ENCODE measurements at places on chromosomes 3 and 15.
A peak's percentile ranks its signal among the peaks of the same experiment; 100 is the strongest.

- no peak for DNase-seq
These were observed 39.8 kb downstream of the CHDH start for GRCh38 chr3:53806182-53807116.

- no peak for DNase-seq
These were observed 181.7 kb downstream of the TPRG1 start for GRCh38 chr3:189353318-189353965.

DNA sequence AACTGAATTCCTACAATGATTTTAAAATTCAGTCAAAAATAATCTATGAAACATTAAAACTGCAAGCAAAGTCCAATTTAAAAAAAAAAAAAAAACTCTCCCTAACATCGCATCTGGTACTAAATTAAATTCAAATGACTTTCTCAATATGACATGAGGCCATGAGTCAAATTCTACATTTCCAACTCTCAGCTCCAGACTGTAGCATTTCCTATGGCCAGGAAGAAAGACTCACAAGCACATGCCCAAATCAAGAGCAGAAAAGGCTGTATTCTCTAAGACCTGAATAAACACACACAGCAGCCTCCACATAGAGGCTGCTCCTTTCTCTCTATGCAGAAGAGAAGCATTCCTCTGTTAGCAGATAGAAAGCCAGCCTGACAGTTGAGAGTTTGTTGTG lies 729.2 kb downstream of the ROBO1 start:
- no peak for DNase-seq

- no peak for DNase-seq
These were observed 290.2 kb upstream of the KCNMB2 start for GRCh38 chr3:178246004-178246403.

DNA sequence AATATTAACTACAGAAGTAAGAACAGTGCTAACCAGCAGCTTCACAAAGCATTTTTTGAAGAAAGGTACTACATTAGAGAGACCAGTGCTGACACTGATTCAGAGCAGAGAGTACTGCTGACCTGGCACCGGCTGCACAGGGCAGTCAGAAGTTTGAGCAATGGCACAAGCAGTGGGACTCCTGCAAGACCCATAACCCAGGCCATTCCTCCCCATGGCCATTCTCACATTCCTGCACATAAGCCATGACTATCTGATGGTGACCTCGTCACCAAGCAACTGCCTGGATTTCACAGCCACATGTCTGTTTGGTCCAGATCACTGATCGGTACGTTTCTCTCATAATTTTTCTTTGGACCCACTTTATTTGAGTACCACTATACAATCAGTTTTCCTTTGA lies 88.7 kb downstream of the GPR156 start:
- DNase-seq, result no peak

DNA sequence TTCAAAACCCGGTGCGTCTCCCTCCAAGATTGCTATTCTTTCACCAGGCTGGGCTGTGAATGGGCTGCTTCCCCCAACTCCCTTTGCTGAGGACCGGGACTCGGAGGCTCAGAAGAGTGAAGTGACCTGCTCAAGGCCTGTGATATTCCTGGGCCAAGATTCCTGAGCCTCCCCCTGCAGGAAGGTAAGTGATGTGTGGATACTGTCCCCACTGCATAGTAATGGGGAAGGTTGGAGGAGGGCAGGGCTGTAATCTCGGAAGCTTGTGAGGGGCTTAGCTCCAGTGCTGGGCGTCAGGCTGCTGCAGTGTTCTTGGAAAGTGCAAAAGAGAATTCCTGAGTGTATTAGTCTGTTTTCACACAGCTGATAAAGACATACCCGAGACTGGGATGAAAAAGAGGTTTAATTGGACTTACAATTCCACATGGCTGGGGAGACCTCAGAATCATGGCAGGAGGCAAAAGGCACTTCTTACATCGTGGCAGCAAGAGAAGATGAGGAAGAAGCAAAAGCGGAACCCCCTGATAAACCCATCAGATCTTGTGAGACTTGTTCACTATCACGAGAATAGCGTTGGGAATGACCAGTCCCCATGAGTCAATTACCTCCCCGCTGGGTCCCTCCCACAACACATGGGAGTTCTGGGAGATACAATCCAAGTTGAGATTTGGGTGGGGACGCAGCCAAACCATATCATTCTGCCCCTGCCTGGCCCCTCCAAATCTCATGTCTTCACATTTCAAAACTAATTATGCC lies 67.6 kb downstream of the EFCAB12 start:
- no peak for DNase-seq

DNA sequence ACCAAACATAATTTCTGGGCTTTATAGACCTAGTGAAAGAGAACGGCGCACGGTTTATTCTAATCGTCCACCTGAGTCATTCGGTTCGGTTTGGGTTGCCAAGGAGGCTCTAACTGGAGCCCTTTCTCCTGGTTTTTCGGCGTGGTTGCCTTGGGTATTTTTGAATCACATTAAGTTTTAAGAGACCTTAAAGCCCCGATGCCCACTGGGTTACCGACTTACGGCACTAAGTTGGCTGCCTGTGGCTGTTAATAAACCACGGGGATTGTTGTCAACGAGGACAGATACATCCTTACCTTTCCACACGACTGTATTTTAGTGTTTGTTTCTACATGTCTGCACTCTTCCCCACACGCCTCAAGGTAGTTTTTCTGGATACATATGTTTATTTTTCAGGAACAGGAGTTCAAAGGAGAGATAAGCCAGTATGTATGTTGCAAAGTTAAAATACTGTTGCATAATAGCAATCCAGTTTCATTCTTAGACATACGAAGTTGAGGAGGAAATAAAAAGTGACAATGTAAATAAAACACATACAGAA lies 1.2 kb upstream of the ANP32A start:
- no peak for DNase-seq

DNA sequence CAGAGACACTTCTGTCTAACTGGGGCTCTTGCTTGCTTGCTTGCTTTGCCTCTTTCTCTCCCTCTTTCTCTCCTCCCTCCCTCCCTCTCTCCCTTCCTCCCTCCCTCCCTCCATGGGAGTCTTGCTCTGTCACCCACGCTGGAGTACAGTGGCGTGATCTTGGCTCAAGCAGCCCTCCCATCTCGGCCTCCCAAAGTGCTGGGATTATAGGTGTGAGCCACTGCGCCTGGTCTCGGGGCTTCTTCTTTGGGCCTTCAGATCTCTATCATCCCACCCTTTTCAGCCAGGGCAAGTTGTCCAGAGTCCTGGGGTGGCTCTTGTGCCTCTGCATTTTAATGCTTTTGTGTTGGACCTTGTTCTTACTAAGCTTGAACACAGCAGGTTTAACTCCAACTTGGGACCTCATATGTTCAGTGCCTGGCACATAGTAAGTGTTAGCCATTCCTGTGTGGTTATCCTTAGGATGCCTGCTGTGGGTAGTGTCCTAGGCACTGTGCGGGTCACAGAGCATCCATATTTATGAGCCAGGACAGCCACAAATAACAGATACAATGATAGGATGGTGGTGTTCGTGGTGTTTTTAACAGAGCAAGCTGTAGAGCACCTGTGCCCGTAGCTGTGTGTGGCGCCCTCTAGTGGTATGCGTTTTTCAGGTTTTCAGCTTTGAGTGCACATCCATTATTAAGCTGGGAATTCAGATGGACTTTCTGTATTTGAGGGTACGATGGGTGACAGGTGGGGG lies 75.1 kb downstream of the CCK start:
- peak; percentile 19 for DNase-seq

GRCh38 chr3:128783774-128784173 lies 57.8 kb downstream of the RAB7A start:
- no peak for DNase-seq

DNA sequence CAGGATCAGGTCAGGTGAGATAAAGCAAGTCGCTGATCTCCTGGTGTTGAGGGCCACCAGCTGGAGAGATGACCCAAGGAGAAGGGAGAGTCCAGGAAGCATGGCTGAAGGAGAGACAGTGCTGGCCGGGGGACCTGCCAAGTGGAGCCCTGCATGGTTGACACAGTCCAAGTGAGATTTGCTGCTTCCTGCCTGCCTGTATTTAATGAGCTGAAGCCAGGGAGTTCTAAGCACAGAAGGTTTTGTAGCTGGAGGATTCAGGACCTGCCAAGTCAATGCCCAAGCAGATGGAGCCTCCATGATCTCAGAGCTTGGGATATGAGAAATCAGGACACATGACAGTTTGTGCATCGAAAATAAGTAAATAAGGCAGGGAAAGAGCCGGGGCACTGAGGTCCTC lies 125.6 kb downstream of the SRGAP3 start:
- DNase-seq, result no peak

DNA sequence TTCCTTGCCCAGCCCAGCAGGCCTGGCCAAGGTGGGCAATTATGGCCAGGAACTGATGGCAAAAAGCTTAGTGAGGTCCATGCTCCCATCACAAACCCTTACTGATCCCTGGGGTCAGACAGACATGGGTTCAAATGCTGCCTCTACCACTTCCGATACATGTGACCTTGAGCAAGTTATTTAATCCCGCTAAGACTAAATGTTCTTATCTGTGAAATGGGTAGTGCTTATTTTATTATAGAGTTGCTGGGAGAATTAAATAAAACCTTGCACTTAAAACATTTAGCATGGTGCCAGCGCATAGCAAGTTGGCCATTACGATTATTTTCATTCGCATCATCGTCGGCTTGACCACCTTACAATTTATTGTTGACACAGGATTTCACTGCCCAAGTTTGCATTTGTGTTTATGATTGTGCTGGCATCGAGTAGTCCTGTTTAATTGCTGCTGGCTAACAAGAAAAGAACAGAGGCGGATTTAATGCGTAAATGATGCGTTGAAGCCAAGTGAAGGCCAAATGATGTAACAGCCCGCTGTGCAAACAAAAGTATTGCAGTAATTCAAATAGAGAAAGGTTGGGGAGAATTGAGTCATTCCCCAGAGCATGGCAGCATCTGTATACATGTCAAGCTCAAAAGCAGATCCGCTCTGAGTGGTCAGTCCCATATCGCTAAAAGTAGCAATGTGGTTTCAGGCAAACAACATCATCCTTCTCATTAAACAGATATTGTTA lies 7.3 kb upstream of the FURIN start:
- peak; percentile 91 for DNase-seq

DNA sequence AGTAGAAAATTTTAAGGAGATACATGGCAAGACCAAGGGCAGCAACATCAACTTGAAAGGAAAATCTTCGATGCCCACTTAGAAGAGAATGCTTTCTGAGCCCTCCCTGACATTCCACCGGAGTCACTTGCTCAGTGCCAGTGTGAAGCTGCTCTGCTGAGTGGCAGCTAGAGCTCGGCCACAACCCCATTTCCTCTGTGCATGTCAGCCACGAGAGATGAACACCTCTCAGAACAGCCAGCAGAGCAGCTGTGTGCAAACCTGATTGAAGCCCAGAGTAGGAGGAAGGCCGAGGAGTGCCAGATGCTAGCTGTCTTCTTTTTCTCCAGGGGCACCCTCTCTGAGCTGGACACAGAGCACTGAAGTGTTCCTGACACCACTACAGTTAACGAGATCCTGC lies 12.2 kb downstream of the TARS3 start:
- no peak for DNase-seq

DNA sequence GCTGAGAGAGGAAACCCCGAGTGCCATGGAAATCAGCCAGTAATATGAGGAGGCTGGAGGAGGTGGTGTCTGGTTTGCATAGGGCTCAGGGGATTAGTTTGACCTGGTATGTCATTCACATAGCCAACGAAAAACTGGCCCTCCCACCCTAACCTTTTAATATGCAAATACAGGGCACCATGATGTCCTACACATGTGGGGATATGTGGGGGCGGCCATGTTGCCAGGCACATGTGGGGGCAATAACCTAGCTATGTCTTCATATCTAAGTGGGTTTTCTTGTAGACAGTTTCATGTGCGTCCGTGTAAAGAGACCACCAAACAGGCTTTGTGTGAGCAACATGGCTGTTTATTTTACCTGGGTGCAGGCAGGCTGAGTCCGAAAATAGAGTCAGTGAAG lies 110.1 kb downstream of the MOBP start:
- no peak for DNase-seq

- peak; percentile 57 for DNase-seq
These were observed 246.5 kb downstream of the ROBO1 start for GRCh38 chr3:79521221-79521848.

DNA sequence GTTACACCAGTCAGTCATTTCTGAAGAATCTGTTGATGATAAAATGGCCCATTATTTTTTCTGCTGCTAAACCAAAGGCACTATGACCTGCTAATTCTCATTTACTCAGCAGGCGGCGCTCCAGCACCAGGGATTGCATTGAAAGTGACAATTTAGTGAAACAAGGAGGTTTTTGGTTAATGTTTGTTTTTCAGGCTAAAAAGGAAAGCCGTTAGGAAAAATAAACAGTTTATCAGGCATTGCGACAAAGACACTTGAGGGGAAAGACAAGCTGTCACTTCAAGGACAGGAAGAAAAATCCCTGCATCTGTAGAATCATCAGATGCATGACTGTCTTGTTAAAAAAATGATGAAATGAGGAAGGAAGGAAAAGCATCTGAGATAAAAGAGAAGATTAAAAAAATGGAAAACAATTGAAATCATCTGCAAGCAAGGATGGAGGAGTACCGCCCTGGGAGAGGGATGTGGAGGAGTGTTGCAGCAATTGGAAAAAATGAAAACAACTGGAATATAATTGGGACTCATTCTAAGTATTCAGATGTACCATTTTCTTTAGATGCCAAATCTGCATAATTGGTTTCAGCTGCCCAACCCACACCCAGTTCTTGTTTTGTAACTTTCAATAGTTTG lies 54.0 kb downstream of the NR1D2 start:
- DNase-seq, result no peak

DNA sequence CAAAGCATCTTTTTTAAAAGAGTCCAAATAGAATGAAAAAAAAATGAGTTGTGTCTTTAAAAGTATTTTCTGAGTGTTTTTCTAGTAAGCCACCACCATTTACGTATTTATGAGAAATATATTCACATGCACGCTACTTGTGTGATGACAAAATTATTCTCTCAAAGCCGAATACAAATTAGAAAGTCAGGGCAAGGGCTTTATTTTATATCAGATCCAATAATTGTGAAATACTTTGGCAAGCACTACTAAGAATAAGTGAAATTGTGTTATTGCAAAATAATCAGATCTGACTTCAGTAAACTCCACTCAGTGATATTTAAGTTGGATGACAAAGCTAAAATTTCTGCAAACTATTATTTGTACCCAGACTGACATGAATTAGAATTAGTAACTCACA lies 589.3 kb upstream of the KCNMB2 start:
- DNase-seq, result no peak

DNA sequence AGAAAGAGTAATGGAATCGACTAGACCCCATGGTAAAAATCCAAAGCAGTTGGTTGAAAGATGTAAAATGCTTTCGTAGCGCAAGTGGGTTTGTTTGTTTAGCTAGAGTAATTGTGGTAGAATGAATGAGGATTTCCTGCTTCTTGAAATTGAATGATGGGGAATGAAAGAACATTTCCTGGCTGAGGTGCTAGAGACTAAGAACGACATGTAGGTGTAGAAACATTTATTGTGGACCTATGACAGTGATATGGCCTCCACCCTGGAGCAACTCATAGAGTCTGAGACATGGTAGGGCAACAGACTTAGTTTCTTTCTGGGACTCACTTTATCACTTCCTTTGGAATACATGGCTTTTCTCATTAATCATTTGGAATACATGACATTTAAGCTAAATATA lies 467.6 kb upstream of the CFAP20DC start:
- no peak for DNase-seq

GRCh38 chr15:100525436-100525835 lies 3.3 kb downstream of the CERS3 start:
- no peak for DNase-seq
